ENCODE measurements at places on chromosomes 12 and 14. TPM values are rescaled to one million over a fixed set of nuclear protein-coding genes. Genes with fewer than 3 reads are reported as not detected.

- no peak for DNase-seq
Observed at GRCh38 chr12:129552996-129553750, 350.7 kb downstream of the TMEM132D start.

- DNase-seq = no peak
Observed at GRCh38 chr14:93945070-93945399, 17.9 kb downstream of the FAM181A start.

GPN3 gene
- 58.2 TPM for total RNA-seq

PTPRR gene
- not detected for total RNA-seq

CD69 gene
- 150 TPM for total RNA-seq

HOXC12 gene
- not detected for total RNA-seq

TAS2R20 gene
- 0.60 TPM for total RNA-seq

Measured in activated naive CD4-positive, alpha-beta T cell treated with anti-CD3 and anti-CD28 coated beads for 36 hours (primary cell).